ENCODE measurements at places on chromosomes 2 and 18. TPM values are rescaled to one million over a fixed set of nuclear protein-coding genes. Genes with fewer than 3 reads are reported as not detected.

ANO7 gene
- 1.3 TPM for total RNA-seq

DNA sequence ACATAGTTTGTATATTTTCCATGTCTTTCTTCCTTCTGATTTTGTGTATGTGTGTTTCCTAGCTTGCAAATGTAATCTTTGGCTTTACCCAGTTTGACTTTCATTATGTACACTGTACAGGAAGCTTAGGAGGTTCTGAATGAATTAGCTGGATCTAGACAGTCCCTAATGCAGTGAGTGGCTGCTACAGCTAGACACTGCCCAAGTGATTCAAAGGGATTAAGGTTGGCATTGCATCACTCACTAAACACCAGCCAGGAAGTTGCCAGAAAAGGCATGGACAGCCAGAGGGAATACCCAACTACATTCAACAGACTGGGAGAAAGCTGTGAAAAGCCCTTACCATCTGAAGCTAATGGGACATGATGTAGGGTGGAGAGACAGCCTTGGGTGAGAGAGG is 316.0 kb upstream of the MEX3C start:
- no peaks in the 10 kb centered on the region for H3K4me1 ChIP-seq
- no peak overlapping the region for H3K4me3 ChIP-seq
- H3K27ac ChIP-seq = no peak overlapping the region
- no peak for DNase-seq

DNA sequence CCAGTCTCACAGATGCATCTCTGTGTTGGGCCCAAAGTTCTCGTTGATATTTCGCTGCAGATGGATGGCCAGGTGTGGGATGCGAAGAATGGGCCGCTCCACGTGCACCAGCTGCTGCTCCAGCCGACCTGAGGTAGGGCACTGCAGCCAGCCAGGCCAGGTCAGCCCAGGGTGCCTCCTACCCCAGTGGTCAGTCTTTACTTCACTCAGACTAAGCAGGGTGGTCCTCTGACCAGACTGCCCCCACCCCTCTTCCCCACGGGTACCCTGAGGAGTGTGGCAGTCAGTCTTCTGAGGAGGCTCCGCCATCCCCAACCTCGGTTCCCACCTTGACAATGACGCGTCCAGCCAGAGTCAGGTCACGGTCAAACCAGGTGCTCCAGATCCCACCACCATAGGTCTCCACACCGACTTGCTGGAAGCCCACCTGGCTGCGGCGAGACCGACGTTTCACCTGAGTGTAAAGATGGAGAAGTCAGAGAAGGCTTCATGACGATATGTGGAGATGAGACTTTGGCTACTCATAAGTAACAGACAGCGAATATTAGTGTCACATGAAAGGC is 1.7 kb downstream of the DNPEP start:
- no peak overlapping the region for H3K4me3 ChIP-seq
- H3K27ac ChIP-seq = no peak overlapping the region
- H3K36me3 ChIP-seq = peaks cover 25% of the 10 kb centered on the region
- DNase-seq = no peak

GRCh38 chr2:137677466-137677865 is 286.8 kb upstream of the HNMT start:
- no peak for DNase-seq
- H3K4me1 ChIP-seq = no peaks in the 10 kb centered on the region
- H3K27ac ChIP-seq = no peak overlapping the region
- no peaks in the 10 kb centered on the region for H3K36me3 ChIP-seq
- H3K4me3 ChIP-seq = no peak overlapping the region

GULP1 gene
- 36.7 TPM for total RNA-seq

Measured in osteocyte (in vitro differentiated cells).